ENCODE measurements at places on chromosomes 13 and 19.

DNA sequence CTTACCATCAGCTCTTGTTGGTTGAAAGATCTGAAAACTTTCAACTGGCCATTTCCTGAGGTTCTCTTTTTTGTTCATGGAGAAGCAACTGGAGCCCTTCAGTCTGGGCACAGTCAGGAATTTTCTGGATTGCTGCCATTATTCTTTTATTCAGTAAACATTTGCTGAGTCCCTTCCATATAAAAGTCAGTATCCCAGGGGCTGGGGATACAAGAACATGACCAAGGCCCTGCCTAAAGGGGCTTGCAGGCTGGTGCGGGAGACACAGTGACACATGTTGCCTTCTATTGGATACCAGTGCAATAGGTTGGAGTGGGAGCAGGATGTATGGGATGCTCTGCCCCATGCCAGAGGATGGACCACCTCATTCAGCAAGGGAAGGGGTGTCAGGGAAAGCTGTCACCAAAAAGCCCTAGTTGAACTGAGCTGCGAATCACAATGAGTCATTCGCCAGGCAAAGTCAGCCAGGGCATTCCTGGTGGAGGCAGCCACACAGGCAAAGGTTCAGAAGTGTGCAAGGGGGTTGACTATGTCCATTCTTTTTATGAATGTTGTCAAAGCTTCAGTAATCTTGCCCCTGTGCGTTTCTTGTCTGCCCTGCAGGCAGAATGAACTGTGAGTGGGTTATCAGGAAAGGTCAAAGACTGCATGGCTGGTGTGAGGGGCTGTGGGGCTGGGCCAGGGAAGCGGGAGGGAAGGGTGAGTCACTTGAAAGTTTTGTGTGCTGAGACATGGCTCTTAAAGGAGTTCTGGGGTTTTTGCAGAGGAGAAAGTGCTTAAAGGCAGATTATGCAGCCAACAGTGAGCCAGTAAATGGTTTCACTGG is 395.9 kb downstream of the KCNRG start:
- DNase-seq: peak; percentile 21

DNA sequence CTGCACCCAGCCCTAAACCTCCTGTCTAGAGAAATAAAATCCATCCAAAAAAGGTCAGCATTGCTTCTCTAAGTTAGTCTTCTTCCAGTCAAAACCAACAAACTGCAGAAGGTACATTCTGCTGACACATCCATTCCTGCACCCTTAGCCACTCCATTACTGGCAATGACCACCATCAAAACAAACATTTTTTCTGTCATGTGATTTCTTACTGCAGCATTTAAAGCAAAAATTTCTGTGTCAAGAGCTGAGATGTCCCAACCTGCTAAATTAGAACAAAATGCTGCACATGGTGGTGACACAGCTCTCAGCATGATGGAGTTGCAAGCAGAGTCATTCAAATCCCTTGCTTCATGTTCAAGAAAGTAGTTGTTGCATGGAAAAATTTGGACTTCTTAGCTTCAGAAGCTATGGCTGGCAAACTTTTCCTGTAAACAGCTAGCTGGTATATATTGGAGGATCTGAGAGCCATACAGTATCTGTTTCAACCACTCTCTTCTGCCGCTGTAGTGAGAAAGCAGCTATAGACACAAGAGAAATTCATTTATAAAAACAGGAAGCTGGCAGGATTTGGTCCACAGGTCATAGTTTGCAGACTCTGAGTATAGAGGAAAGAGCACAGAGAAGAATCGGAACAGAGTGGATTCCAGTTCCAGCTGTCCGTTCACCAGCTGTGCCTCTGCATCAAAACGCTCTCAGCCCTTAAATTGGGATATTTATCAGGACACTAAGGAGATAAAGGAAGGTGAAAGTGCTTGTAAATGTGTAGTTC is 17.4 kb downstream of the RUBCNL start:
- no peak for DNase-seq

- DNase-seq: no peak
These were observed 52.9 kb downstream of the FAM124A start for GRCh38 chr13:51275101-51275500.

DNA sequence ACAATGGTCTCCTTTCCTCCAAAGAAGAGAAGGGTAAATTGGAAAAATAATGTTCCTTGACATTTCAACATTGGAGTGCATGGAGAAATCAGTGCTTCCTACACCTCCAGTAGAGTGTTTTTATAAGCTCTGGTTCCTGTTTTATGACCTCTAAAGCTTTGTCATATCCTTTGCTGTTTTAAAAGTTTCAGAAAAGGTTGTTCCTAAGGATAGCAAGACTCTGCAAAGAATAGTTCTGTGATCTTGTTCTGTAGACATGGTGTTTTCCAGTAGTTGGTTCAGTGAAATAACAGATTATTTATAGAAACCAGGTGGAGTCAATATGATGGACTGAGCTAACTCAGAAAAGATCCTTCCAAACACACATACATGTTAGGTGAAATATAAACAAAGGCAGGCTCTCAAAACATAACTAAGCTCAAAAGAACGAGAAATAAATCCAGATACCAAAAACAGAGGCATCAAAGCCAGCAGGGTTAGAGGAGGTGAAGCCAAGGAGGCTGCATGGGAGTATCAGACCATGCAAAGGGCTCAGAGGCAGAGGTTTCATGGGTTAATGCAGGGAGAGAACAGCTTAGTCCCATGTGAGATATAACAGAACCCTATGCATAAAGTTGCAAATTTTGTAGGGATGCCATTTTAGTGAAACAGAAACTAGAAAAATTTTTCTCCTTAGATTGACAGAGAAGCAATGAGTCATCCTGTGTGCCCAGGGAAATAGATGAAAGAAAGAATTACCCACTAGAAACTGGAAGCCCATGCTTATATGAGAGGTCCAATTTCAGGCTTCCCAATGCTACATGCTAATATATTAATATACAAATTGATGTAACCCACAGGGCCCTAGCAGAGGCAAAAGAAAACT is 44.3 kb downstream of the SHISA2 start:
- no peak for DNase-seq

DNA sequence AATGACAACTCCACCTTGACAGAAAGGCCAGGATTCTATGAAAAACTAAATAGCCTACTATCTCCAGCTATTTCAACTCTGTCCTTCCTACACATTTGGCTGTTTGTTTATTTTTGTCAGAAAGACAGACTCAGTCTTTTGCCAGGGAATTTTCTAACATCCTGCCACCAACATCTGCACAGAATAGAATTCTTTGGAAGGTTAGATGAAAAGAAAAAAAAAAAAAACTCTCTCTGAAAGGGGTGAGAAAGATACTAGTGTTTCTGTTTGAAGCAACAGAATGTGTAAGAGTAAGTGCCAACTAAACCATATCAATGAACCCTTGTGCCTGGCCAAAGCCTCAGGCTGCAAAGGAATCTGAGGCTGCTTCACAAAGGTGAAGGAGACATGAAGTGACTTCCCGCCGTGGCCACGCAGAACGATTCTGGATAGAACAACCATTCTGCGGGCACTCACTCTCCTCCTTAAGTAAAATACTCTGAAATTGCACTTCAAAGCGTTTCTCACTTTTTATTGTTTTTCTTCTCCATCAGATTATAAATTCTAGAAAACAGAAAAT is 498.2 kb downstream of the IRS2 start:
- DNase-seq: no peak

DNA sequence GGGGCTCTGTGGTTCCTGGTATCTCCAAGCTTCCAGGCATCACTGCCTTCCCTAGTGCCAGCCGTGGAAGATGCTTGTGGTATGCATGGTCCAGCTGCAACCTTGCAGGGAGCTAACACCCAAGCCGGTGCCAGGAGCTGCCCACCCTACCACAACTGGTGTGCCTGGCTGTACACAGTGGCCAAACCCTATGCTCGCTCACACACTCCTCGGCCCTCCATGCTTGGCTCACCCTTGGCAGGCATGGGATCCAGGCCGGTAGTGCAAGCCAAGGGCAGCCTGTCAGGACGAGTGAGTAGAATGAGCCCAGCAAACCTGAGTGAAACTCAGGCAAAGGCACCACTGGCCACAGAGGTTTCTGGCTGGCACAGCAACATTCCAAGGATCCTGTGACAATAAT is 1676.0 kb downstream of the SLITRK1 start:
- no peak for DNase-seq

GRCh38 chr19:53088091-53088490 is 15.1 kb downstream of the ZNF160 start:
- no peak for DNase-seq

DNA sequence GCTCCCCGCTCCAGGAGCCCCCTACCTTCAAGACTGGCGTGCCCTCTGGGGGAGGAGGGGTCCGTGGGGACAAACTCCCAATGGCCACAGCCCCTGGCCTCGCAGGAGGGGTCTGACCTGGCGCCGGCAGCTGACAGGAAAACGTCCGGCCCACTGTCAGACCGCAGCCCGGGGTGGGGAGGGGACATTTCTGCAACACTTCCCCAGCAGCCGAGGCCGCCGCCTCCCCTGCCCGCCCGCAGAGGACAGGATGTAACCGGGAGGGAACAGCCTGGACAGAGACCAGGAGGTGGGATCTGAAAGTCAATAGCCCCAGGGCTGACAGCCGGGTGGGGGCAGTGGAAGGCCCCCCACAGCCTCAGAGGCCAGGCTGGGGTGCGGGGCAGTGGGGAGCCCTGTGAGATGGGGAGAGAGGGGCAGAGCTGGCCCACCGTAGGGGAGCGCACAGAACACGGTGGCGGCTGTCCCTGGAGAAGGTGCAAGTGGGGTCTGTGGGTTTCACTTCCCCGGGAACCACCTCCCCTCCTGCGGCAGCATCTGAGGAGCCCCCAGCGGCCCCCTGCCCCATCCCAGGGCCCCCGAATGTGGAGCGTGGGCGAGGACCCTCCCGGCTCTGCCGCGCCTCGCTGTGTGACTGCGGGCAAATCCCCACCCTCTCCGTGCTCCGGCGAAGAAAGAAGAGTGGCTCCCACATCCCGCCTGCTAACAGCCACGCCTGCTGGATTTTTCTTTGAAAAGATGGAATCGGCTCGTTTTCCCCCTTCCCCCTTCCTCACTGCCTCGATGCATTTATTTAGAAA is at the start of gene PEAK3:
Gene PEAK3, minus strand, starts transcription at position 114 of the 800 bp plus-strand sequence. CDS start 1,244 bp downstream, outside the sequence.
- no peak for DNase-seq

- DNase-seq: no peak
These were observed 19.0 kb downstream of the MAN2B1 start for GRCh38 chr19:12647490-12648071.

DNA sequence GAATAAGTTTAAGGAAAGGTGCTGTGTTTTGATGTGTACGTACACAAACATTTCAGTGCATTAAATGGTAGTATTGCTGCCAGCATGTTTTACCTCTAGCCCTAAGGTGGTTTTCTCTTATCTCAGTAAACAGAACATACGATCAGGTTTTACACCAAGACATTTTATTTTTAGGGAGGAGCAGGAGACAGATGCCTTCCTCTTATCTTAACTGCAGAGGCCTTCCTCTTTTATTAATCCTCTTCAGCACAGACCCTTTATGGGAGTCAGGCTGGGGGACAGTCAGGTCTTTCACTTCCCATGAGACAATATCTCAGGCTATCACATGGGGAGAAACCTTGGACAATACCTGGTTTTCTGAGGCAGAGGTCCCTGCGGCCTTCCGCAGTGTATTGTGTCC is 14.9 kb upstream of the ZNF611 start:
- no peak for DNase-seq

DNA sequence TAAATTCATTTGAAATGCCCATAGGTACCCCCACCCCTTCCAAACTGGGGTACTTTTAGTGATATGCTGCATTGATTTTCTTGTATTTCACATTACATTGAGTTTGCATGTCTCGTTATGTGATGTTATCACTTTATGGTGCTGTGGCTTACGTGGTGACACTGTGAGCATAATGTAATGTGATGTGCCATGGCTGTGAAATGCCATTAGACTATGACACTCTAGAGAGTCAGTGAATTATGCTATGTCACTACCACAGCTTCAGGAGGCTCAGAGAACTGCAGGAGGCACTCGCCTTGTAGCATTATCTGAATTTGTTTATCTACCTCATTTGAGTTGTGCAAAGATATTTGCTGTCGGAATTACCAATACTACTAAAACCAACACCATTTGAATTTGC is 590.1 kb upstream of the SLC10A2 start:
- no peak for DNase-seq

GRCh38 chr19:38922482-38922881 is 8.1 kb downstream of the SARS2 start:
- DNase-seq: no peak

DNA sequence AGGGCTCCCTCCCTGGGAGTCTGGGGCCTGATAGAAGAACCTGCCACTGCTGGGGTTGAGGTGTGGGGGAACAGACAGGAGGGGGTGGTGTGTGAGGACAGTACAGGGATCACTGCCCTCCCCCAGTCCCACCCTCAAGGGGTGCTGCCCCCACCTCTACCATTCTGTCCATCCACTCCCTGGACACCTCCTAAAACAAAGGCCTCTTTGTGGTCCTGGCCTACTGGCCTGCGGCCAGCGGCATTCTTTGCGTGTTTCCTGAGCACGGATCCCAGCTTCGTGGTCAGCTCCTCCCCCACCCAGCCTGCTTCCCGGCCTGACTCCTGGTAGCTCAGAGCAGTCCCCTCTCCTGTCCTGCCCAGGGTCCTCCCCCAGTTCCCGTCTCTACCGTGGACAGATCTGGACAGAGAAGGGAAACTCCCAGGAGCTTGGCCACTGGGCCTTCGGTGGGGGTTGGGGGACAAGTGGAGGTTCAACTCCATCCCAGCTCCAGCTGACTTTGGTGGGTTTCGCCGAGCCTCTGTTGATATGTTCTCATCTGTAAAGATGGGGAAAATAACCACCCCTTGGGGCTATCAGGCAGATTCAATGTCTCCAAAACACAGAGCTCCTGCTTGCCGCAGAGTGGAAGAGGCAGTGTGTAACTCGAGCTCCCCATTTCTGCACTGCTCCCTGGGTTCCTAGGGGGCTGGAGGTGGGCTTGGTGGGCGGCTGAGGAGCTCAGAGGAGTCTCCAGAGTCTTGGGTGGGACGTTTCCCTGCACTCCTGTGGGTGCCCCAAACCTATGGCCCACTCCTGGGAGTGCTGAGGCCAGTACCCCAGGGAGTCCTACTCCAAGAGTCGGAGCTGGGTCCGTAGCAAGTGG is 48.7 kb downstream of the LYL1 start:
- peak; percentile 89 for DNase-seq

- DNase-seq: no peak
These were observed 49.3 kb upstream of the GPR183 start for GRCh38 chr13:99356262-99357091.
